Tibial artery (tissue), 4 donors: ENCODE measurements at places on chromosomes 12 and 14.

- peak; percentile 79 for DNase-seq
Observed at GRCh38 chr12:123150744-123151456, at the start of gene PITPNM2. Gene PITPNM2, minus strand, starts transcription at chr12:123151090. Its CDS starts 116,500 bp downstream, at chr12:123034590.

- DNase-seq, result no peak
Observed at GRCh38 chr14:85466678-85467077, 63.3 kb upstream of the FLRT2 start.

DNA sequence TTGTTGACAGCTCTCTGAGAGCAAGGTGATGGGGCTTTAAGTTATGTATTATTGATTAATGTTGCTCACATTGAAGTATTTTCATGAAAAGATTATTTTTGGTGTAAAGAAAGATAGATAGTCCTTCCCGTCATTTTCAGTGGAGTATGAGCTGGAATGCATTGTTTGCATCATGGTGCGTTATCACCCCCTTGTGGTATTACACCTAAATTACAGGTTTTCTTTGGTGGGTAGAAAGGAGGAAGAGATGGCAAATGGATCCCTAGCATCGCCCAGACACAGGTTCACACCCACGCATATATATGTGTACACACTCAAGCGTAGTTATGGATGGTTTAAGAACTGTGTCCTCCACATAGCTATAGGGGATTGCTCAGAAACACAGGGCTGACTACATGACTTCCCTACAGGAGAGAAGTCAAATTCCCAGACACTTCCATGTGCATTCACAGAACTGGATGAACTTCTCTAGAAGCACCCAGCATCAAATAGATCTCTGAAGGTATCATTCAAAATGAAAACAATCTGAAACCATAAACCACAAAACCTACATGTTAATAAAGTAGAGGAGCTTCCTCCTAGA, 14.4 kb upstream of the SERPINA10 start:
- DNase-seq, result no peak

DNA sequence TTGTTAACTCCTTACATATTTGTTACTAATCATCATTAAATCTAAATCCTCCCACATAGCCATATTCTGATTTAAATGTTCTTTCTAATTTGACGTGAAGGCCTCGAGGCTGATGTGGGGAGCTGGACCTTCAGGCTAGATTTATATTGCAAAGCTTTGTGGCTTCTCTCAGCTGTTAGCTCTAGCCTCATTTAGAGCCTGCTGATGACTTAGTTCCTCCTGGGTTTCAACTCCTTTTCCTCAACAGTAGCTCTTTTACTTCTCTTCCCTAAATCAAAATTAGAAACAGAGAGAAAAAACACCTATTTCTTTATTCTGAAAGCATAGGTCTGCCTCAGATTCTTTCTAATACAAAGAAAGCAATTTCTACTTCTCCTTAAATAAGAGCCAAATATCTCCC, 477.5 kb upstream of the CCDC196 start:
- no peak for DNase-seq

DNA sequence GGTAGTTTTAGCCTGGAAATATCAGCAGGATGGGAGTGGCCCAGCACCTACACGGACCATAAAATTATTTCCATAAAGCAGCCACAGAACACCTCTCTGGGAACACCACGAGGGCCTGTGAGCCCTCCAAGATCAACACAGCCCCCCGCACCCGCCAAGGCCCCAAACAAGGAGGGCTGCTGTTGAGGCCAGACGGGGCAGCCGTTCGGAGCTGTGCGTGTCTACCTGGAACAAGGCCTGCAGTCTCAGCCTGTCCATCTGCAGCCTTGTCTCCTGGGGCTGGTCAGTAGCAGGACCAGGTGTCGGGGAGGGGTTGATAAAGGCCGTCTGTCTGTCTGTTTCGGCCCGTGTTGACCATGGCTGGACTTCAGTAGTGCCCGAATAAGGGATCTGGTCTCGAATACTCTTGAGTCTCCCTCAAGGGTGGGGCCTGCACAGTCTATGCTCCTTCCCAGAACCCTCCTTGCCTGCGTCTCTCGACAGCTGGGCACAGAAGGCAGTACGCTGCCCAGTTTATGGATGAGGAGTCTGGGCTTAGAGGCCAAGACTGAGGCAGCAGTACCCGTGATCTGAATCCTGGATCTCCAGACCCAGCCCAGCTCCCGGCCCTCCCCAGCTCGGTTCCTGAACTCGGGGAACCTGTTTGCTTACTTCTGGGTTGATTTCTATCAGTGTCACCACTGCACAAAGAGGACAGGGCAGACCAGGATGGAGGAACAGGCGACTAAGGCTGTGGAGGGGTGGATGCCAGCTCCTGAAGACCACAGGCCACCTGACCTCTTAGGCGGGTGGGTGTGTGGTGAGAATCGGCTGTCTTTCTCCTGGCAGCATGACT, 23.1 kb upstream of the DLK1 start:
- DNase-seq, result no peak

DNA sequence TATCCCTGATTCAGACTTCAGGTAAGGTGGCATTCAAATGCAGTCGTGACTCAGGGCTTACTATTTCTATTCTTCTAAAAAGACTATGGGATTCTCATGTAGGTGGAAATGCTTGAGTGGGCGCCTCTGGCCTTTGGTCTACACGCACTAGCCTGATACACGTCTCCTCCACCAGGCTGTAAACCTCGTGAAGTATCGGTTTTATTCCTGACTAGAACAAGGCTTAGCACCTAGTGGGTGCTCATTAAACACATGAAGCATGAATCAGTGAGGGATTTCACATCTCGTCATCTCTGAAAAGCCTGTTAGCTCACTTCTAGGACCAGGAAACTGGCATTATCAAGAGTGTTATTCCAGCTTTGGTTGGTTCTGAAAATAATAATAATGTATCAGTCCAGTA, 17.7 kb upstream of the HNF1A start:
- DNase-seq, result no peak

DNA sequence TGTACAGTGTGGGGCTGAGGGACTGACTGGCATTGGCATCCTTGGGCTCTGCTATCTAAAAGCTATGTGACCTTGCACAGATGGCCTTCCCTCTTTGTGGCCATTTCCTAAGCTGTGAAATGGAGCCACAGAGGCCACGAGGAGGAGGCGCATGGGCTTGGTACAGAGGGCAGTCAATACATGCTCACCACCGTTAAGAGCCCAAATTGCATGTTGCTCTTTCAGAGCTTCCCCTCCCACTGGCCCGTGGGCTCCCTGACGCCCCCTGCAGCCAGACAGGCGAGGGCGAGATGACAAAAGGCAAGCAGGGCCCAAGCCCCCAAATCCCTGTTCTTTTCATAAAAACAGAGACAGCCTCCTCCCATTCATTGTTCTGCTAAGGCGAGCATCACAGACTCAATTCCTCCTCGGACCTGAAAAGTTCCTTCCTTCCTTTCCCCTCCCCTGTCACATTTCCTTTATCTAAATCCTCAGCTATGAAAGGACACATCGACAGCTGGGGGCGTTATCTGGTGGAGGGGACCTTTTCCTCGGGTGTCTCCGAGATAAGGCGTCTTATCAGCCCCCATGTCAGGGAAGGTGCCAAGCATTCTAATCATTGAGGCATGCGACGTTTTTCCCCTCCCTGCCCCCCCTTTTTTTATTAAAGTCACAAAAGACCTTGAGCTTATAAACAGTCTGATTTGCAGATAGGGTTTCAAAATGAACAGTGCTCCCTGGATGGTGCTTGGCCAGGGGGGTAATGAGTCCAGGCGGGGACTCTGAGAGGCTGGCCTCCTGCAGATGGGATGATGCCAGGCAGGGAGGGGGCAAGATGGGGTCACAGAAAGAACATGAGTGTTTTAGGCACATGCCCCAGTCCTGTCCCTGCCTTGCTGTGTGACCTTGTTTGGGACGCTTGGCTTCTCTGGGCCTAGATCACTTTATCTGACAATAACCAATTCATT, 26.4 kb downstream of the FAM222A start:
- DNase-seq, result peak; percentile 41

GRCh38 chr12:105507311-105508038, 177.0 kb downstream of the C12orf75 start:
- no peak for DNase-seq

GRCh38 chr14:98919434-98919833, 352.6 kb downstream of the BCL11B start:
- peak; percentile 7 for DNase-seq

GRCh38 chr12:2893007-2893406, 2.3 kb downstream of the TULP3 start:
- peak; percentile 58 for DNase-seq

DNA sequence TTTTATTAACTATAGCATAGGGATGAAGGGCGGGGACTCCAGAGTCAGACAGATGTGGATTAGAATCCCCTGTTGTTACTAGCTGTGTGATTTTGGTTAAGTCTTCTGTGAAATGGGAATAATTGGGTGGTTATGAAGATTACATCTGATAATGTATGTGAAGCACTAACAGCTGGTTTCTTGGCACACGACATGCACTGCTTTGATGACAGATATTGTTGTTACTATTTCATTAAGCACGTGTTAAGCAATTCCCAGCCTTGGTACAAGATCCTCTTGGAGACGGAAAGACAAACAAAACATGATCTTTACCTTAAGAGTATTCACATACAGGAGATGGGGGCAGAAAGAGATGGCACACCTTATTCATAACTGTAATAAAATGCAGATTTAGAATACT, 7.9 kb downstream of the PPFIBP1 start:
- no peak for DNase-seq

- peak; percentile 40 for DNase-seq
Observed at GRCh38 chr12:16299403-16299802, 21.9 kb upstream of the SLC15A5 start.

DNA sequence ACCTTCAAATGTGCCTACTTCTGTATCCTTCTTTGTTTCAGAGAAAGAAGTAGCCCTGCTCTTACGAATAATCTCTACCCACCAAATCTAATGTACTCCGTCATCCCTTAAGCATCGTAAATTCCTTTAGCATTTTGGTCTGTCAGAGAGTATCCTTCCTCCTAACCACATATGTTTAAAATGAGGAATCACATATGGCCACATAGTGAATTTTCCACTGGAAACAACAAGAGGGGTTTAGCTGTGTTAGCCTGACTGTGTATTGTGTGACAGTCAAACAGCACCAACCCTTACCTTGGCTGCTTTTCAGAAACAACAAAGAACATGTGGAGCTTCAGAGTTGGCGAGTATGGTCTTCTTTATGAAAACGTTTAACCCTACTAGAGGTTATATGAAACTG, 5.5 kb downstream of the LUM start:
- no peak for DNase-seq

DNA sequence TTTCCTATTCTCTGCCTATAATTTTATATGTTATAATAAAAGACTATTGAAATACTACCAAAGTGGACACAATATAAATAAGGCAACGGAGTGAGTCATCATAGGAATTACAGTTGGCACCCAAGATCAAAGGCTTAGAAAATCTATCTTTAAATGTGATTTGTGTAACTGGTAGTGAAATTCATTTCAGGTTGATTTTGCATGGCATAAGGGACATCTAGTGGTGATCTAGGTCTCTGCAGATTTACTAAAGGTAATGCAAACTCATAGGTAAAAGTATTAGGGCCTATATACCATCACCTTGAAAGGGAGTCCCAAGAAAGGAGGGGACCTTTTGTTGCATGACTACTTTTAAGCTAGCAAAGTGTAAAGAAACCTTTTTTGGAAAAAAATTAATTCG, 527.2 kb downstream of the NRXN3 start:
- DNase-seq, result no peak

- no peak for DNase-seq
Observed at GRCh38 chr12:81224626-81225025, 146.7 kb downstream of the ACSS3 start.

DNA sequence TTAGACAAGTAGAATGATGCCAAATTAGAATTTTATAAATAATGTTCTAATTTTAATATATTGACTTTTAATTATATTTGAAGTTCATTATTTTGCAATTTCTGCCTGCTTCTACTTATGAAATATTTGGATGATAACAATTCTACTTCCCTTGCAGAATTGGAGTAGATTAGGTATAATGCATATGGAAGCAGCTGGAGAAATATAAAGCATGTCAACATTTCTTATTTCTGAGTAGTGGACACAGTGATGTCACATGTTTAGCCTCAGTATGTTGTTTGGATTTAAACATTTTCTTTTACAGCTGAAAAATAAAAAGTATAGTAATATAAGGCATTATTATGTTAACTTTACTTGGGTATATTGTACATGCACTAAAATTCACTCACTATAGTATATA, 344.2 kb upstream of the E2F7 start:
- no peak for DNase-seq

- DNase-seq, result no peak
Observed at GRCh38 chr12:104387190-104387589, 69.6 kb upstream of the CHST11 start.

DNA sequence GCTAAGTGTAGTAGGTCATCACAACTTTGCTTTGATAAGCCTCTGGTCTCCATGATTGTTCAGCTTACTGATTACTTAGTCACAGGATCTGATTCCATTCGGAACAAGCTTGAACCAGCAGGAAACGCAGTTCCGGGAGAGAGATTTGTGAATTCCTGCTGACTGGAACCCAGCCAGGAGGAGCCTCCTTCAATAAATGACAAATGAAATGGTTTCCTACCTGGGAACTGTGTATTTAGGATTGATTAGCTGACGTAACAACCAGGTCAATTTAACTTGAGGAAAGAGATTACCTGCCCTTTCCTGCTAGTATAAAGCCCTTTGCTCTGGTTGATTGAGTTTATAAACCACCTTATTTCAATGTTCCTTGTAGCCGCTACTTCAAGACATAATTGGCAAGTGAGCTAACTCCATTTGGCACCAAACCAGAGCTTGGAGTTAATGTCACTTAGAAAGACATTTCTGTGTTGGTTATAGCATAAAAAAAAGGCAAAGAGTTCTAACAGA, 35.1 kb upstream of the KCNH3 start:
- no peak for DNase-seq

DNA sequence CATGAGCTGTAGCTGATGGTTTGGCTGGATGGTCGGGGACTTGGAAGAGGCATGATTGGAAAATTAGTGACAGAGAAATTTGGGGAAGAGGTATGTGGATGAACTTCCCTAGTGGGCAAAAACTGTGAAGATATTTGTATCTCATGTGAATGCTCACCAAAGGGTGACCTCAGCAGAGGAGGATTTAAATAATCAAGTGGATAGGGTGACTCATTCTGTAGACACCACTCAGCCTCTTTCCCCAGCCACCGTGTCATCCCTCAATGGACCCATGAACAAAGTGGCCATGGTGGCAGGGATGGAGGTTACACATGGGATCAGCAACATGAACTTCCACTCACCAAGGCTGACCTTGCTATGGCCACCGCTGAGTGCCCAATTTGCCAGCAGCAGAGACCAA, 60.8 kb upstream of the KRAS start:
- no peak for DNase-seq
